ENCODE measurements at places on chromosomes 3 and 15.

GRCh38 chr3:42730294-42730693 is 27.7 kb upstream of the HHATL start:
- DNase-seq, result no peak

- no peak for DNase-seq
Measured at GRCh38 chr3:69428657-69429255, 42.9 kb upstream of the FRMD4B start.

- DNase-seq, result no peak
Measured at GRCh38 chr15:34657469-34658127, 74.1 kb upstream of the GOLGA8B start.

- peak; percentile 69 for DNase-seq
Measured at GRCh38 chr15:74541494-74542165, 610 bp downstream of the ARID3B start.

DNA sequence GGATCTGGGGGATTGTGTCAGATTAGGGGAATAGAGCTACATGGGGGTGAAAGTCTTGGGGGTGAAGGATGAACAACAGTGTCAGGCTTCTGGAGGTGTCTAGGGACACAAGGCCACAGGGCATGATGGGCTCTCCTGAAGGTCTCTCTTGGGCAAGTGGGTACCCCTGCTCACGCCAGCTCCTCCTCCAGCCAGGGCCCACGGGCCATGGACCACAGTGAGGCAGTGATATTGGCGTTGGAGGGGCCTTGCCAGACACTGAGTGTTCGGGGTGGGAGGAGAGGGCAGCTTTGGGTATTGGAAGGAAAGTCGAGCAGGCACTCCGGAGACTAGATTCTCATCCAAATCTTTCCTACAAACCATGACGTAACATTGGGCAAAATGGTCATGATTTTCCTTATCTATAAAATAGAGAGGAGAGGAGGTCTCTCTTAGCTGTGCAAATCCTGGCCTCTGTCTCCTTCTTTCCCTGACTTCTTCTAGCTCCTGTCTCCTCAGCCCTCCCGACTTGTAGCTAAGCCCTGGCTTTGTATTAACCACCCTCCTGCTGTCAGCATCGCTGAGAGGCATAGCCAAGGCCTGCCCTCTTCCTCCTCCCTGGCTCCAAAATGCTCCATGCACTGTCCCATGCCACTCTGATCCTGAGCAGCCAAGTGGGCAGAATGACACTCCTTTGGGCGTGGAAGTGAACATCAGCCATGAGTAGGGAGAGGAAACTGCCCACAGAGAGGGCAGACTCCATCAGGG is 24.0 kb upstream of the SRP14 start:
- DNase-seq, result no peak

DNA sequence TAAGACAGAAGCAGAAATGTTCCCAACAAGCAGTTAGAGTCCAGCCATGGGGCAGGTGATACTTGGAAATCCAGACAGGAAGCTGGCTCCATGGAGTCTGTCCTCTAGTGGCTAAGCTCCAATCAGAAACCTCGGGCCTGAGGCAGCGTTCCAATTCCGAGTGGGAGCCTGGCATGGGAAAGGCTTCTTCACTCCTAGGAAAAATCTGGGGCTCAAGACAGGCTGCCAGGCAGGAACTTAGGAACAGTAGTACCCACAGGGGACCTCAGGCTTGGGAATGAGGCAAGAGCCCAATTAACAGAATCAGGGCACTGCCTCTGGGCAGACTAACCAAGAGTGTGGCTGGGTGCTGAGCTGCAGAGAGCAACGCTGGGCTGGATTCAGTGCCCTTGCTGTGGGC is 6.2 kb upstream of the ATP13A4 start:
- no peak for DNase-seq

GRCh38 chr3:185763347-185764005 is 61.4 kb downstream of the IGF2BP2 start:
- DNase-seq, result peak; percentile 59

GRCh38 chr15:92638709-92639365 is 16.7 kb downstream of the FAM174B start:
- DNase-seq, result no peak

DNA sequence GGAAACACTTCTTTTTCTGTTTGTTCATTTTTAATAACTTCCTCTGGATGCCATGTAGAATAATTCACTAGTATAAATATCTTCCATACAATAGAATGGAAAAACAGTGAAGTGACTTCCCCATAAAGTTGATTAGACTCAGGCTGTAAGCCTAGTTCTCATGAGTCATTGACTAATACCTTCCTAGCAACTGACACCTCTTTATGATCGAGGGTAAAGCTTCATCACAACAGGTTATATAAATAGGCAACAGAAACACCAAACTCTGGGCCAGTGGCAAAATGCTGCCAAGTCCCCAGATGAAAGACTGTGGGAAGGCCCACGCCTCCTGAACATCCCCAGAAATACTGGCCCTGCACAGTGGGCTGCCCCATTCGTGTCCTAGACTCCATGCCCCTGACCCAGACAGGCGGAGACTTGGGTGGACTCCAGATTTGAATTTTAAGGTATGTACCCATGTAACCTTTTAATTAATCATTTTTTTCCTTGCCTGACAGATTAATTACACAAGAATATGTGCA is 71.3 kb upstream of the TBC1D23 start:
- peak; percentile 70 for DNase-seq

DNA sequence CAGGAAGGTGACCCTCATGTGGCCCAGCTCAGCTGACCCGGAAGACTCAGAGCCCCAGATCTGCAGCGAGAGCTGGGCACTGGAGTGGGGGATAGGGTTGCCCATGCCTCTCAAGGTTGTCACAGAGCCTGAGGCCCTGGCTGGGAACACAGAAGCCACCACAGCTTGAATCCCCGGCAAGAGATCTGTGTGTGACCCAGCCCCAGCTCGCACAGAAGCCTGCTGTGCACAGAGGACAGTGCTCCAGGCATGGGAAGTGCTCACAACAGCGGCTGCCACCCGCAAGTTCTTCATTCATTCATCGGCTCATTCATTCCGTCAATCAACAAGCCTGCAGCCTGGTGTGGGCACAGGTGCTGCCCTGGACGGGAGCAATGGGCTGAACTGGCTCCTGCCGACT is 36.4 kb downstream of the DNAJB8 start:
- no peak for DNase-seq

- DNase-seq, result no peak
Measured at GRCh38 chr3:43153216-43154083, 47.6 kb upstream of the POMGNT2 start.

- peak; percentile 23 for DNase-seq
Measured at GRCh38 chr15:81133782-81134461, at the start of gene CFAP161. TSS of gene CFAP161 (plus strand) at chr15:81134270. CDS start at chr15:81134330, 60 bp downstream.

DNA sequence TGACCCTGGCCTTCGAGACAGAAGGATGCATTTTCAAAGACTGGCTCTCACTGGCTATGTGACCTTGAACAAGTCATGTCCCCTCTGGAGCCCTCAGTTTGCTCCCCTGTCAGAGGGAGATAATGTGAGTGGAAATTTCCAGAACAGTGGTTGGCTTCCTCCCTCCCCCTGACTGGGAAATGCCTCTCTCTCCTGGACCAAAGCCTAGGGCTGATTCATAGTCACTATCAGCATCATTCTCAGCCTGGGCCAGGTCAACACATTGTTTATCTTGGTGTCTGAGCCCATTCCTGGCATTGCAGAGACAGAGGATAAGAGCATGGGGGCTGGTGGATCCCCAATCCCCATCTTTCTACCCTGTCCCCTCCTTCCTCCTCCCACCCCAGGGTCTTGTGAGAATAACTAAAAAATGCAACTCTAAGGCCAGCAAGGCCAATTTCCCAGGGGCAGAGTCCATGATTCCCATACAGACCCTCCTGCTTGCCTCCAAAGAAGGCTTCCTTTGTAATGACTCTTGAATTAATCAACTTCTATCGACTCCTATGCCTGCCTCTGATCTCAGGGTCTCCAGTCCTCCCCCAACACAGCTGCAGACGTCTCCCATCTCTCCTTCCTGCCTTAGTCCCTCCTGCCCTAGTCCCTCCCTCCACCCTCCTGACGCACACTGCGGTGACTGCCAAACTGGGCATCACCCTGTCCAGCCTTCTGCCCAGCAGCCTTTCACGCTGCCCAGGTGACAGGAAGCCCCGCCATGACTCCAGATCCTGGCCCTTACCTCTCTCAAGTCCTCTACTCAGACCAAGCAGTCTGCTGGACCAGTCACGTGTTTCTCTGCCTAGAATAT is 35.4 kb upstream of the CORO2B start:
- DNase-seq, result peak; percentile 90

- DNase-seq, result no peak
Measured at GRCh38 chr3:171200052-171200749, 173.7 kb upstream of the SLC2A2 start.

DNA sequence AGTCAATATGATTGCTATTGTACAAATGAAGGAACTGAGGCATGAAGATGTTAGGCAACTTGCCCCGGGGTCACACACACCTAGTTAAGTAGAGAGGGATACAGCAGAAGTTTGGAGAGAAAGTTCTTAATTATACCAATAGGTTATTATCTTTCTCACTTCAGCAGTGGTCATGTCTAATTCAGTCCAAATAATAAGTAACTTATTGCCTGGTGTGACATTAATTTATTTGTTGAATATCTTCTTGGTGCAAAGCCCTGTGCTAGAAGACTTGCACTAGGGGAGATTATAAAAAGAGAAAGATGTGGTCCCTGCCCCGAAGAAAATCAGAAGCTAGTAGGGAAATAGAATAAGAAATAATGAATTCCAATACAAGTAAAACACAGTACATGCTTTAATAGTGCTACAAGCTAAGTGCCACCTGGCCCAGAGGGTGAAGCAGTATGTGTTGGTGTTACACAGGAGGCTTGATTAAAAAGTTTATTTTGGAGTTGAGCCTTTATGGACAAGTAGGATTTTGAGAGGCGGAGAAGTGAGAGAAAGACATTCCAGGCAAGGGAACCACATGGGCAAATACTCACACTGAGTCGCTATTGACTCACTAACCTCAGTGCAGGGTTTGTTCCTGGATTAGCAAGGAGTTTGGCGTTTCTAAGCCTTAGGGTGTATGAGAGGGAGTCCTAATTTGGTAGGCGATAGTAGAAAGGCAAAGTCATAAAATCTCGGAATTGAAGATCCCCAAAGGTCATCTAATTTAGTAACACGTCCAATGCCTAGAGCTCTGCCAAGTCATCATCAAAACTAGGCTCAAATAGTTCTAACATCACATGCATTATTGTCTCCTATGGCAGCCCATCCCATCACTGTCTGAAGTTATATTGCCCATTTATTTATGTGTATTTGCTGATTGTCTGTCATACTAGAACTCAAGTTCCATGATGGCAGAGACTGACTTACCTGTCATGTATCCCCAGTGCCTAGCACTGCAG is 19.2 kb upstream of the GSK3B start:
- no peak for DNase-seq

DNA sequence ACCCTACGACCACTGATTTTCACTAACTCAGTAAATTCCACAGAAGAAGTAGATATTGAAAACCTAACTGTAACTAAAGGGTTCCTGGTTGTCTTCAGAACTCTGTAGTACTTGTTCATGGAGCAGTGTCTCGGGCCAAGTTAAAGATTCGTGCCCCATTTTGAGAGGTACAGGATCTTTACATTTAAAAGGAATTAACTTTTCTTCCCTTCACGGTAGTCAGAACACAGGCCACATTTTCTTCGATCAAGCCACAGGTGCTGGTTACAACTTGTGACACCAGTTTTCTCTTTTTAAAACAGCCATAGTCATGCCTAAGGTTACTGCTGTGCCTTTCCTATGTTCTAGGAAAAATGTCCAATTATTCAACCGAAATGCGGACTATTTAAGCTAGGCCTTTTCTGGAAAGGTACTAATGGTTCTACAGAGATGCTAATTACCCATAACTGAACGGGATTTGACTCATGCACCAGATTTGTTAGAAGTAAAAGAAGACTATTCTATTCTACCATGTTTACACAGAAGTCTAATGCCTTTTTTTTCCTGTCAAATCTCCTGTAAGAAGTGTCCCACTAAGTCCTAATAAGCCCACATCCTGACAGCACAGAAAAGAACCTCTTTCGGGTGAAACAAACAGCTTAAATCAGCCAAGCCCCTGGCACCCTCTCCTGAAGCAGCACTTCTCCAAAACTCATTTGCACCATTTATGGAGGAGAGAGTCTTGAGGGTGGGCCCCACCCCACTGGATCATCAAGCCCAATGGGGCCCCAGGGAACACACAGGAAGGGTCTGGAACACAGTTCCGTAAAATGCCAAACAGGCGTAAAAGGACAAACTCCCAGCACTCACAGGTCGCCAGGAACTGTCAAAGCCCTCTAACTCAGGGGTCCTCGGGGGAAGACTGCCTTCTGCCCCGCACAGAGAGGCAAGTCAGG is 1.9 kb downstream of the LRIG1 start:
- DNase-seq, result no peak

DNA sequence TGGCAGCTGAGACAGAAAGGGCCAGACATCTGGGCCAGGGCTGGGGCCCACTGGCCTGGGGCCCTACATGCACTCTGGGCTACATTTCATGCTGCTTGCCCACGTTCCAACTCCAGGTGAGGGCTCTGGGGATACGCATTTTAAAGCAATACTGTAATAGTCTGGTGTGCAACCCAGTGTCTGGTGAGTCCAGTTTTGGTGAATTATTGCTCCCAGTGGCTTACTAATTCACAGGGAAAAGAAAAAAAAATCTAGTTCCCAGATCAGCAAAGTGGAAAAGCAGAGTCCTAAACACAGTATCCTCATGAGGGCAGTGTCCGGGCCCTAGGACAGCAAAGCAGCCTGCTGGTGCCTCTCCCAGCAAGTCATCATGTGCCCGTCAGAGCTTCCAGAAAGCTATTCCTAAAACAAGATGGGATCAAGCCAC is 82.4 kb downstream of the CCNL1 start:
- no peak for DNase-seq

GRCh38 chr3:26307787-26308186 is 314.8 kb upstream of the LRRC3B start:
- no peak for DNase-seq
